ENCODE measurements at places on chromosomes 16 and 17. TPM values are rescaled to one million over a fixed set of nuclear protein-coding genes. Genes with fewer than 3 reads are reported as not detected.

DNA sequence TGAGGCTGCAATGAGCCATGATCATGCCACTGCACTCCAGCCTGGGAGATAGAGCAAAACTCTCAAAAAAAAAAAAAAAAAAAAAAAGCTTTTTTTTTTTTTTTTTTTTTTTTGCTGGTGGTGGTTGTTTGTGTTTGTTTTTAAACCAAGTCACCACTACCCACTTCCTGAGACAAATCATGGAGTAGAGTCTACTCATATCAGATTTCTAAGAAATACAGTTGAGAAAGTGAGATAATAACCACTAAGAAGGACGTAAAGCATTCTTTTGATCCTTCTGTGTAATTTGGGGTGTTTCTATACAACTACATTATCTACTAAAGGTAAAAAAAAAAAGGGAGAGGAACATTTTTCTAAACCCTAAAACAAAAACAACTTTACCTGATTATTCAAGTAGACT, 38.0 kb downstream of the AXIN2 start:
- H3K27ac ChIP-seq, result peak overlapping the region; percentile 57
- no peaks in the 10 kb centered on the region for H3K27me3 ChIP-seq
- no peak for DNase-seq

- DNase-seq, result no peak
- H3K4me3 ChIP-seq, result no peak overlapping the region
- no peaks in the 10 kb centered on the region for H3K36me3 ChIP-seq
- no peak overlapping the region for H3K27ac ChIP-seq
- H3K4me1 ChIP-seq, result no peaks in the 10 kb centered on the region
Measured at GRCh38 chr17:78242024-78242742, 10.8 kb downstream of the TMEM235 start.

- peak overlapping the region; percentile 94 for H3K27ac ChIP-seq
- H3K36me3 ChIP-seq, result peaks cover 31% of the 10 kb centered on the region
- peak; percentile 91 for DNase-seq
- H3K4me3 ChIP-seq, result peak overlapping the region; percentile 92
Measured at GRCh38 chr17:38751808-38752307, 683 bp upstream of the PSMB3 start.

GRCh38 chr17:76265624-76266243, 586 bp downstream of the UBALD2 start:
- peak overlapping the region; percentile 97 for H3K27ac ChIP-seq
- peaks cover 46% of the 10 kb centered on the region for H3K36me3 ChIP-seq
- DNase-seq, result peak; percentile 70
- H3K4me1 ChIP-seq, result peaks cover 49% of the 10 kb centered on the region
- peak overlapping the region; percentile 92 for H3K4me3 ChIP-seq
- H3K27me3 ChIP-seq, result no peaks in the 10 kb centered on the region

- H3K4me1 ChIP-seq, result peaks cover 26% of the 10 kb centered on the region
- H3K4me3 ChIP-seq, result no peak overlapping the region
- peak overlapping the region; percentile 57 for H3K27ac ChIP-seq
- H3K27me3 ChIP-seq, result peaks cover 6% of the 10 kb centered on the region
- peak; percentile 18 for DNase-seq
- H3K36me3 ChIP-seq, result no peaks in the 10 kb centered on the region
Measured at GRCh38 chr16:70804153-70804733, 3.3 kb upstream of the VAC14 start.

The ABCA8 gene
- total RNA-seq, result not detected

The ESRP2 gene
- total RNA-seq, result 0.27 TPM

- H3K27me3 ChIP-seq, result no peaks in the 10 kb centered on the region
- DNase-seq, result no peak
- no peaks in the 10 kb centered on the region for H3K36me3 ChIP-seq
- no peak overlapping the region for H3K27ac ChIP-seq
- H3K4me1 ChIP-seq, result no peaks in the 10 kb centered on the region
Measured at GRCh38 chr17:61351745-61352407, 47.8 kb upstream of the TBX2 start.

- H3K27me3 ChIP-seq, result no peaks in the 10 kb centered on the region
- H3K4me1 ChIP-seq, result no peaks in the 10 kb centered on the region
Measured at GRCh38 chr16:57747496-57747895, 11.9 kb downstream of the KATNB1 start.

GRCh38 chr17:28967221-28968135, 16.2 kb upstream of the PHF12 start:
- no peaks in the 10 kb centered on the region for H3K36me3 ChIP-seq
- H3K27me3 ChIP-seq, result peaks cover 13% of the 10 kb centered on the region
- H3K27ac ChIP-seq, result no peak overlapping the region

GRCh38 chr17:8020776-8021564, 17.9 kb upstream of the ALOX15B start:
- DNase-seq, result no peak
- peaks cover 6% of the 10 kb centered on the region for H3K27me3 ChIP-seq
- H3K4me3 ChIP-seq, result no peak overlapping the region
- H3K36me3 ChIP-seq, result no peaks in the 10 kb centered on the region
- H3K4me1 ChIP-seq, result peaks cover 12% of the 10 kb centered on the region

- no peaks in the 10 kb centered on the region for H3K27me3 ChIP-seq
- H3K27ac ChIP-seq, result no peak overlapping the region
- DNase-seq, result no peak
- H3K36me3 ChIP-seq, result no peaks in the 10 kb centered on the region
Measured at GRCh38 chr17:50917418-50917743, 51.2 kb upstream of the TOB1 start.

DNA sequence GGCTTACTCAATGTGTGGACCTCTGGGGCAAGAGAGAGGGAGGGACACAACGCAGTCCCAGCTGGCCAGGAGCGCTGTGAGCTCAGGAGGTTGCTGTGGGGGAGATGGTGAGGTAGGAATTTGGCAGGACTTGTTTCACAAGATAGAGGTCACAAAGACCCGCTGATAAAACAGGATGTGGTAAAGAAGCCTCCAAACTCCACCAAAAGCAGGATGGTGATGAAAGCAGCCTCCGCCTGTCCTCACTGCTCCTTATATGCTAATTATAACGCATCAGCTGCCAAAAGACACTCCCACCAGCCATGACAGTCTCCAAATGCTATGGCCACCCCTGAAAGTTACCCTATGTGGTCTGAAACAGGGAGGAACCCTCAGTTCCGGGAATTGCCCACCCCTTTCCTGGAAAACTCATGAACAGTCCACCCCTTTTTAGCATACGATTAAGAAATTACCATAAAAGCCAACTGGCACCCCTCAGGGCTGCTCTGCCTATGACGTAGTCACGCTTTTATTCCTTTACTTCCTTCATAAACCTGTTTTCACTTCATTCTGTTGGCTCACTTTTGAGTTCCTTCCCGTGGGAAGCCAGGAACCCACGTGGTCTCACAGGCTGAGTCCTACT, 5.3 kb upstream of the EIF4A3 start:
- no peaks in the 10 kb centered on the region for H3K27me3 ChIP-seq
- H3K4me1 ChIP-seq, result peaks cover 20% of the 10 kb centered on the region
- H3K36me3 ChIP-seq, result peaks cover under 1% of the 10 kb centered on the region
- no peak overlapping the region for H3K27ac ChIP-seq
